ENCODE measurements at places on chromosomes 1 and 21.

GRCh38 chr1:77929806-77930205, 41.4 kb downstream of the NEXN start:
- DNase-seq, result no peak

- no peak for DNase-seq
These were observed 469.3 kb downstream of the LTN1 start for GRCh38 chr21:28523367-28523766.

GRCh38 chr1:8409606-8410005, 91.7 kb downstream of the SLC45A1 start:
- no peak for DNase-seq

DNA sequence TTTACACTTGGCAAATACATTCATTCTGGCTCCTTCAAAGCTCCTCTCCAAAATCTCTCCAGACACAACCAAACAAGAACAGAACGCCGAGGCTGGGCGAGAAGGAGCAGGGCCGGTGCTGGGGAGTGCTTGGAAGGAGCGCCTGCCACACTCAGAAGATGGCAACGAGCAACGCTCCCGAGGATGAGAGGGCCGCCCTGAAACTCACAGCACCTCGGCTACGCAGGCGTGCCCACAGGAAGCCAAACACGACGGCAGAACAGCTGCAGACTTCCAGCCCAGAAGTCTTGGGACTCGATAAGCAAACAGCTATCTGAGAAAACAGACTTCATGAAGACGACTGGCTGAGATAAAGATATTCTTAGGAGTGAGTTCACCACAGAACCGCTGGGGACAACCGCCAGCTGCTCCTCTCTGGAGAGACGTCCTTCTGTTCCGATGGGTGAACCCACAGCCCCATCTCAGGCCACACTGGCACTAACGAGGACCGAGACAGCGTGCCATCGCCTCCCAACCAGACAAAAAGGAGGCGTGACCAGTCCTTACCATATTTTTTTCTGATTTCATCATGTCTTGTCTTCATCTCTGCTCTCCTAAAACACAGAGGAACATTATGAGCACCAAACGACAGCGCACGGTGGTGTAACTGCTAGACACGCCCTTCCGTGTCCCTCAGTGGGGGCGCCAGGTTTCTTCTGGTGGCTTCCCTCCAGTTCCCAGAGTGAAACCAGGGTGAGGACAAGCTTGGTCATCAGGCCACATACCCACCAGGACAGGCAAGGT, 18.6 kb downstream of the PTTG1IP start:
- no peak for DNase-seq

DNA sequence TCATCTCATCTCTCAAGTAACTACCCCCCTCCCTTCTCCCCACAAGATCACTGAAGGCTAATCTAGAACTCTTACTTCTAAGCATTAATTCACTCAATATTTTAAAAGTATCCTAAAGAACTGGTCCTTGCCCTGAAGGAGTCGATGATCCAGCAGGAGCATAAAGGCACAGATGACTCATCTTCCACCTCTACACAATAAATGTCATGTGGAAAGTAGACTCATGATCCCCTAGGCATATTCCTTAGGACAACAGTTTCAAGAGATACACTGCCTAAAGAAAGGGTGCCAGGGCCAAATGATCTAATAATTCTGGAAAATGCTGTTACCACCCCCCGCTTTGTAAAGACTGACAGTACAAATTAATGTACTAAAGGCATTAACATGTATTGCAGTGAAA, 85.8 kb upstream of the DIRAS3 start:
- DNase-seq, result no peak

DNA sequence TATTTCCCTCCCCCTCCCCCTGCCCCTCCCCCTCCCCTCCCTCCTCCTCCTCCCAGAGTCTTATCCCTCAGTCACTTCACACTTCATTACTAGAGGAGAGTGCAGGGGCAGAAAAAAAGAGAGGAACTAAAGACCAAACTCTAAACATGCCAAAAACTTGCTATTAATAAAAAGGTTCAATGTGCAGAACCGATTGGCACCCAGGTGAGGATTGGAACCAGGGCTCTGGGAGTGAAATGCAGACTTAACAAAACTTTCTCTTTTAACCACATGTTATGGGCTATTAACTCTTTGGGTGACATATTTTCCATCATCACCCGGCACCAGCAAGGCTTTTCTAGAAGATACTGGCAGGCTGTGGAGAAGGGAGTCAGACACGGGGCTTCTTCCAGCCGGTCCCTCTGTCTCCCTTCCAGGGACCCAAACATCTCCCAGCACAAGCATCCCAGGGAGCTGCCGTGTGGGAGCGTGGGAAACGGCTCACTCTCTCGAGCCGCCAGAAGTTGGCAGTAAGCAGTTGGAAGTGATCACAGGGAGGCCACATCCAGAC, 13.6 kb downstream of the NID1 start:
- DNase-seq, result no peak

DNA sequence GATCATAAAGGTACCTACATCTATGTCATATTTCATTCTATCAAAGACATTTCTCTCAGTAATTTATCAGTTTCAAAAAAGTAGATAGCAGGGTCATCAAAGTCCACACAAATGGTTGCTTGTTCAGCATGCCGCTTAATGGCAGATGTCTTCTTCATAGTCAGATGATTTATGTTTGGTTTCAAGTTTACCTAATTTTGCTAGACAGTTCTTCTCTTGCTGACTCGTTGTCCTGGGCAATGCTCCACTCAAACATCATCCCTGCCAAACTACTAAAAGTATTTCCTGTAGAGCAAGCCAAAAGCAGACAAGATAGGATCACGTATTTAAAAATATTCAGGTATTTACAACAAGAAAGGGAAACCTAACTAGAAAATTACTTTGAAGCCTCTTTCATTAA, 13.6 kb downstream of the NUP210L start:
- no peak for DNase-seq

DNA sequence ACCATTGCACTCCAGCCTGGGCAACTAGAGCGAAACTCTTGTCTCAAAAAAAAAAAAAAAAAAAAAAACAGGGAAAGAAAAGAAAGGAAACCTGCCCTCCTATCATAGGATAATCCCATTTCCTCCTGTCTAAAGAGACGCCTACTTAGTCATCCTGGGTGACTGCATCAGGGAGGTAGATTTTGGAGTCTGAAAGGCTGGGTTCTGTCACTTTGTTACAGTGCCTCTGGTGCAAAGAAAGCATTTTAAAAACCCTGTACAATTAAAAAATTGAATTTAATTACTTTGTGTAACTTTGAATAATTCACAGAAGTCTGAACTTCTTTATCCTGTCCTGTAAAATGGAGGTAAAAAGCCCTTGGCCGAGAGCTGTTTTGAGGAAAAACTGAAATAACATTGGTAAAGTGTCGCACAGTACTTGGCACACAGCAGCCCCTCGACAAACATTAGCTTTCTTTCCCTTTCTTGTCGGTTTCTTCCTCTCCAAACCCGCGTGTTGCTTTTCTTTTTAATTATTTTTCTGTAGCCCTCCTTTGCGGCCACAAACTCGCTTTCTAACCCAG, 657 bp upstream of the HDAC1 start:
- DNase-seq, result peak; percentile 55
